Naive thymus-derived CD4-positive, alpha-beta T cell (primary cell): ENCODE measurements at places on chromosomes 2 and 18.

- no peaks in the 10 kb centered on the region for H3K27me3 ChIP-seq
- no peak overlapping the region for H3K4me3 ChIP-seq
- DNase-seq: no peak
- no peaks in the 10 kb centered on the region for H3K4me1 ChIP-seq
- H3K36me3 ChIP-seq: no peaks in the 10 kb centered on the region
Observed at GRCh38 chr18:56508370-56509036, 129.9 kb downstream of the TXNL1 start.

DNA sequence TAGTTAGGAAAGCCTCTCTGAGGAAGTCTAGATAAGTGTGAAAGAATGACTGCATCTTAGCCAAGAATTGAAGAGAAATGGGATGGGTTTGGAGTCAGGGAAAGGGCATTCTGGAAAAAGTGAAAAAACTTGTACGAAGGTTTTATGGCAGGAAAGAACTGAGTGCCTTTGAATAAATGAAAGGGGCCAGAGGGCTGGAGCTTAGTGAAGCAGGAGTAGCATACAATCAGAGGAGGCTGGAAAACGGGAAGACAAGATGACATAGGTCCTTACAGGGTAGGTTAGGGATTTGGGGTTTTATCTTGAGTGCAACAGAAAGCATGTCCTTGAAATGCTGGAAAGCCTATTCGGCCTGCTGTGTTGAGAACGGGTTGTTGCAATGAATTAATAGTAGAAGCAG lies 152.6 kb upstream of the RND3 start:
- H3K4me1 ChIP-seq: no peaks in the 10 kb centered on the region
- DNase-seq: no peak
- H3K27me3 ChIP-seq: no peaks in the 10 kb centered on the region
- H3K4me3 ChIP-seq: no peak overlapping the region

DNA sequence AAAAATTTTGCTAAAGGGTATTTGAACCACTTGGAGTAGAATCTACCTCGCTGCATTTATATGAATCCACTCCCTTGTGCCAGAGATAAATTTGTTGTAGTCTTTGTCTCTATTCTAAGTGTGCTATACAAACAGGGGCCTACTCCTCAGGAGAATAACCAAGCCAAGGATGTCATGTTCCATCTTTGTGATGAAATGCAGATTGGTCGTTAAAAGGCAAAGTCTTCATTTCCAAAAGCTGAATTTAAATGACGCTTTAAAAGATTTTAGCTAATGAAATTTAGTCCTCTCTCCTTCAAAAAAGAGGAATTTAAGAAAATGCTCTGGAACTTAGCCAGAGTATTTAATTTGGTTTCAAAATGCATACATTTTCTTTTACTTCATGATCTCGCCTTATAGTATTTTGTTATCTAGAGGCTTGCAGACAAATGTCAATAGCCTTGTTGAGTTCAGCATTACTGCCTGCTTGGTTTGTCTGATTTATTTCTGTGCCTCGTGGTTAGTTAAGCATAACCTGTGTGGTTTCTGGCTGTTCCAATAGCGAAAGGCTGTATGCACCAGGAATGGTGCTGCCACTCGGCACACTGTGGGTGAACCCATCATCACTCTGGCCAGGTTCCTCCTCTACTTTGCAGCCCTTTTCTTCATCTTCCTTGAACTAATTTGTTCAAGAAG lies 417.6 kb downstream of the ZNF521 start:
- DNase-seq: no peak
- no peaks in the 10 kb centered on the region for H3K4me1 ChIP-seq
- no peaks in the 10 kb centered on the region for H3K27me3 ChIP-seq

DNA sequence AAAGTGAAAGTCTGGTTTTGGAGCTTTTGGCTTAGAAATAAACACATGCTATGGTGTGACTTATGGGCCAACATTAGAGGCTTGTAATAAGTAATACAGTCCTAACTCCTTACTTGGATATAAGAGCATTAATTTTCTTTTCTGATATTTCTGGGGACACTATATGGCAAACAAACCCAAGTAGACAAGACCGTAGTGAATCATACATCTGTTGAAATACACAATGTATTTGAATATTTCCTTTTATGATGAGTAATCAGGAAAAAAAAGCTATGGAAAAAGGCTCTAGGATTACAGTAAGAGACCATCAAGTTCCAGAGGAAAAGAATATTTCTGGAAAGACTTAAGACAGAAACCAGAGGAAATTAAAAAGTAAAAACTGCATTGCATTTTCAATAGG lies 146.0 kb upstream of the CYP26B1 start:
- DNase-seq: no peak
- no peaks in the 10 kb centered on the region for H3K36me3 ChIP-seq
- H3K27ac ChIP-seq: no peak overlapping the region
- H3K27me3 ChIP-seq: no peaks in the 10 kb centered on the region
- H3K4me3 ChIP-seq: no peak overlapping the region
- no peaks in the 10 kb centered on the region for H3K4me1 ChIP-seq

- H3K36me3 ChIP-seq: no peaks in the 10 kb centered on the region
- peak; percentile 33 for DNase-seq
- no peaks in the 10 kb centered on the region for H3K27me3 ChIP-seq
- no peaks in the 10 kb centered on the region for H3K4me1 ChIP-seq
- no peak within 1 kb of the TSS for H3K4me3 ChIP-seq
Observed at GRCh38 chr18:5543773-5544389, at the start of gene EPB41L3. EPB41L3 (minus strand) TSS chr18:5543997; CDS start chr18:5489183, 54,814 bp downstream.
